ENCODE measurements at places on chromosomes 1 and 21. TPM values are rescaled to one million over a fixed set of nuclear protein-coding genes. Genes with fewer than 3 reads are reported as not detected.

- no peaks in the 10 kb centered on the region for H3K27me3 ChIP-seq
- no peak for DNase-seq
- no peaks in the 10 kb centered on the region for H3K36me3 ChIP-seq
- peak within 1 kb of the TSS; percentile 79 for H3K27ac ChIP-seq
Observed at GRCh38 chr1:1918901-1919303, at the start of gene TMEM52. TMEM52 (minus strand) TSS chr1:1919279; CDS start chr1:1919265, 14 bp downstream.

GRCh38 chr21:29583424-29583924, 284.8 kb downstream of the BACH1 start:
- H3K27me3 ChIP-seq, result no peaks in the 10 kb centered on the region
- no peak for DNase-seq
- H3K4me3 ChIP-seq, result no peak overlapping the region
- no peaks in the 10 kb centered on the region for H3K36me3 ChIP-seq
- H3K27ac ChIP-seq, result no peak overlapping the region
- H3K4me1 ChIP-seq, result no peaks in the 10 kb centered on the region

The COL8A2 gene
- 0.05 TPM for total RNA-seq

DNA sequence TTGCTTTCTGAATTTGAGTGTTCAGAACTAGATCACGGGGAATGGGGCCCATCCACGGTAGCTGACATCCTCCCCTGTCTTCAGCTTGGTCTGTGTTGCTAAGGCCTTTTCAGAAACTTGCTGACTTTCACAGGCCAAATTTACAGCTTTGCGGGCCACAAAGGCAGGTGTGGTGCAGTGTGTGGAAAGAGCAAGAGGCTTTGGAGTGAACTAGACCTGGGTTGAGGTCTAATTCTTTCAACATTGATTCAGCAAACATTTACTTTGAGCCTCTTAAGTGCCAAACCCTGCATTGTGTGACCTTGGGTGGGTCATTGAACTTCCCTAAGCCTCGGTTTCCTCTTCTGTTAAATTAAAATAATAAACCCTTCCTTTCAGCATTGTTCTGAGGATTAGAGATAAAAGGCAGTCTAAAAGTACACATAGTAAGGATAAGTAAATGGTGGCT, 24.3 kb downstream of the STPG1 start:
- H3K27ac ChIP-seq, result no peak overlapping the region
- DNase-seq, result no peak
- no peaks in the 10 kb centered on the region for H3K27me3 ChIP-seq
- H3K36me3 ChIP-seq, result no peaks in the 10 kb centered on the region
- peaks cover 8% of the 10 kb centered on the region for H3K4me1 ChIP-seq

The ADCY10 gene
- 0.30 TPM for total RNA-seq

The FGGY gene
- total RNA-seq, result 10.6 TPM

- DNase-seq, result no peak
Observed at GRCh38 chr1:81600363-81600762, 200.4 kb upstream of the ADGRL2 start.

The UMODL1 gene
- not detected for total RNA-seq

The ATP6V1G3 gene
- not detected for total RNA-seq
